Stimulated activated CD8-positive, alpha-beta memory T cell treated with anti-CD3 and anti-CD28 coated beads, Interleukin-15, amount 100 ng/mL, for 48 hours (primary cell): ENCODE measurements at places on chromosomes 5 and 9.

GRCh38 chr9:128145536-128145935 is 3.7 kb upstream of the LCN2 start:
- DNase-seq: no peak

DNA sequence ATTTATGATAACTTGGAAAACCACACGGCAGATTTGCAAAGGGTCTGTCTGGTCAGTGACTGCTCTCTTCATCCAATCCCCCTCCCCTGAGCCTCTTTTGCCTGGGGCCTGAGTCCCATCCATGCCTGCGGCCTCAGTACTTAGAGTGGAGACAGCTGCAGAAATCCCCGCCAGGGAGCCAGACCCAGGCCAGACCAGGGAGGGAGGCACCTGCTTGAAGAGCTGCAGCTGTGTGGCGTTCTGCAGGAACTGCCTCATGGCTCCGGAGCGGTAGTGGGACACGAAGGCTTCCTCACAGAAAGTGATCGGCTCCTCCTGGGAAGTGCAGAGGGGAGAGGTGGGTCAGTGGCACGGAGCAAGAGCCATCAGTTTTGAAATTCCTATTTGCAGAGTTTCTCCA is 101.6 kb downstream of the CRB2 start:
- no peak for DNase-seq

DNA sequence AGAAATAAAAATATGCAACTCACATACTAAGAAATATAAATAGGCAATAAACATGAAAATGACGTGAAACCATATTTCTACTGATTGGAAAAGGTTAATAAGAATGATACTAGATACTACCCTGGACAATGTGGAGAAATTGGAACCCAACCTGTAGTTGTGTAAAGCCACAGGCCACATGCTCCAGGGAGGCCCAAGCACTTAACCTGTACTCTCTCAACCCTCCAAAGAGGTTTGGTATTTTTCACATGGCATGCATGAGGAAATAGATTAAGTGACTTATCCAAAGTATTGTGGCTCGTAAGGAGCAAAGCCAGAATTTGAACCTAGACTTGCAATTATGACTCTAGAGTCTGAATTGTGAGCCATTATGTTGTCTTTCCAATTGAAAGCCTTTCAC is 13.4 kb downstream of the LIFR start:
- no peak for DNase-seq

DNA sequence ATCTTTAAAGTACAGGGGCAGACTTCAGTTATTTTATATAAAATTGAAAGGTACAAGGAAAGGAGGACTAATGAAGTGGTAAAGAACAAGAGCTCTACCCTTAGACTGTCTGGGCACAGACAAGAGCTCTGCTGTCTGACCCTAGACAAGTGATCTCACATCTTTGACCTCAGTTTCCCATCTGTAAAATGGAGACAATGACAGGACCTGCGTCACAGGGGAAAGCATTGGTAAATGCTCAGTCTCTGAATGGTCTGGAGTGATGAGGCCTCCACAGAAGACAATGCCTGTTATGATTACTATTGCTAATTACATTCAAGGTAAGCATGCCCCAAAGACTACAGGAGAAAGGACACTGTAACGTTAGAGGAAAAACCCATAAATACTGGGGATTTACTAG is 37.5 kb downstream of the ANKH start:
- DNase-seq: no peak

GRCh38 chr9:8514760-8515159 is 715.2 kb upstream of the DMAC1 start:
- DNase-seq: no peak

- no peak for DNase-seq
Measured at GRCh38 chr5:97095318-97095732, 47.1 kb downstream of the LIX1 start.
